ENCODE measurements at places on chromosomes 7 and 10.

- no peak for DNase-seq
Measured at GRCh38 chr10:123995082-123995460, 98.3 kb downstream of the CHST15 start.

DNA sequence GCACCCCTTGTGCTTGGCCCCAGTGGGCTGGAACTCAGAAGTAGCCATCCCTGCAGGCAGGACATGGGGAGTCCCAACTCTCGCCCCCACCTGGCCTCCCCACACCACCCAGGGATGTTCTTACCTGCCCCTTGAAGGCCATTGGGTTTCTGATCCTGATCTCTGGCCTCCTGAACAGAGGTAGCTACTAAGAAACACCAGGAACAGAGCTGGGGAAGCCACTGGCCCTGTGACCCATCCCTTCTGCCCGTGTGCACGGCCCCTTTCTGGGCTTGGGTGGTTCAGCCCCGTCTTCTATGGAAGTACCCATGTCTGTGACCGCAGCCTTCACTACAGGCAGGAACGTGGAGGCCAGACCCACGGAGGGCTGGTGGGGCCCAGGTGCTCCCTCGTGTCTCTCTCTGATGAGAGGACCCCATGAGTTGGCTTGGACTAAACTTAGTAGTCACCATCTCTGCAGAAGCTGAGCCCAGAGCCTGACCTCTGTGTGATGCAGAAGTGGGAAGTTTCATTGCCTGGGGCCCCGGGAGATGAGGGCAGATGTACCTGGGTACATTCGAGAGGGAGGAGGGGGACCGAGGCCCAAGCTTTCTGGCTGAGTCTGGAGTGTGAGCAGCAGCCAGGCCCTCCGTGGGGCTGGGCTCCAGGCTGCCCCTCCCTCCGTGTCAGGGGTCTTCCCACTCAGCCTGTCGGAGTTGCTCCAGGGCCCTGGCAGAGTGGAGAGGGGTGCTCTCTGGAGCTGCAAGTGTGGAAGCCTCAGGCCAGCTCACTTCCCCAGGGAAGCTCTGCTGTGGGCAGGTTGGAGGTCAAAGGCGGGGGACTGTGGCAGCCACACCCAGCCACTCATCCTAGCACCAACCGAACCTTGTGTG lies 81.0 kb downstream of the MKI67 start:
- DNase-seq, result no peak

DNA sequence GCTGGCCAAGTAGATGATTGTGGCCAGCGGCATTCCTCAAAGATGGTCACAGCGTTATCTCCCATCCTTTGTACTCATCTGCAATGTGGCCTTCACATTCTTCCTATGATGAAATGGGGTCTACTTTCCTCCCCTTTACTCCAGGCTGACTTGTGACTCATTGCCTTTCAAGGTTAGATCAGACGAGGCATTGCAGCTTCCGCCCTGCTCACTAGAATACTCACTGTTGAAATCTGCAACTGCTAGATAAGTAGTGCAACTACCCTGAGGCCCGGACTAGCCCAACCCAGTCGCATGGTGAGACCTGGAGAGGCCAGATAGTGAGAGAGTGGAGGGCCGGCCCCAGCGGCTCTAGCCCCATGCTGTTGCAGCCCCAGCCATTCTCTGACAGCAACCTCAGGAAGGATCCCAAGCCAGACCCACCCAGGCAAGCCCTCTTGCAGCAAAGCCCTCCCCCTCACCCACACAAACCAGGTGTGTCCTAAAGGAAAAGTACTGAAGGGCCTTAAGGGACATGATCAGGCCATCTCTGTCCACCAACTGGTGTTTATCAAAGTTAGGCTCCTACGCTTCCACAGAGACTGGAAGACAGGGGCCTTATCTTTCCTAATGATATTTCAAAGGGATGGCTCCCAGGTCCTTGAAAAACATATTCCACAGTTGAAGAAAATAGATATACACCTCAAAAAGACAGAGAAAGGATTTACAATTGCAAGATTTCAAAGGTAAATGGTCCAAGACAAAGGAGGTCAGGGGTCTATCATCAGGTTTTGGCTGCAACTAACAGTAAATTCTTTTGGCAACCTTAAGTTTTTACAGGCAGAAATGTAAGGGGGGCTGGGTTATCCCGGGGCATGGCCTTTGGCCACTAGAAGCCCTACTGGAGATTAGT lies 107.2 kb upstream of the TRIM24 start:
- no peak for DNase-seq

GRCh38 chr7:134777470-134777869 lies 2.0 kb upstream of the CALD1 start:
- no peak for DNase-seq

DNA sequence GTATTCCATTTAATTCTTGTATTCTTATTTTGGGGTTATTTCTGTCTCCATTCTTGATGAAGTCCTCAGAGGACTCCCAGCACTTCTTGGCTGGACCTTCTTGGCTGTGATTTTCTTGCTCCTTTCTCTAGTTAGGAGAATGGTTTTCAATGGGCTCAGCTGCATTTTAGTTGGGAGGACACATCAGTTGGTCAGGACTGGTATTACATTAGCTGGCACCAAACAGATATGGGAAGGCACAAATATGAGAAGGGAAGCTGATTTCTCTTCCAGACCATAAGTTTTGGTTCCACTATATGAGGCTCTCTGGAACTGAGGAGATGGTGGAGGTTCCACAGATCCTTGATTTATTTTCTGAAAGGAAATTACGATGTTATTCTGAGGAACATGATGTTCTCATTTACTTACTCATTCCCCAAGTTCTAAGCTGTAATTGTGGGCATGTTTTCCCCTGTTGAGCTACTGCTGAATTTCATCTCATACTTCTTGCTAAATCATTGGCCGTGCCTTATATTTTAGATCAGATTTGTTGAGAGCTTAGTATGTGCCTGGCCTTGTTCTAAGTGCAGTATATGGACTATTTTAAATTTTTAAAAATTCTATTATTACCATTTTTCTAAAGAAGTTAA lies 261.0 kb downstream of the THSD7A start:
- DNase-seq, result no peak

DNA sequence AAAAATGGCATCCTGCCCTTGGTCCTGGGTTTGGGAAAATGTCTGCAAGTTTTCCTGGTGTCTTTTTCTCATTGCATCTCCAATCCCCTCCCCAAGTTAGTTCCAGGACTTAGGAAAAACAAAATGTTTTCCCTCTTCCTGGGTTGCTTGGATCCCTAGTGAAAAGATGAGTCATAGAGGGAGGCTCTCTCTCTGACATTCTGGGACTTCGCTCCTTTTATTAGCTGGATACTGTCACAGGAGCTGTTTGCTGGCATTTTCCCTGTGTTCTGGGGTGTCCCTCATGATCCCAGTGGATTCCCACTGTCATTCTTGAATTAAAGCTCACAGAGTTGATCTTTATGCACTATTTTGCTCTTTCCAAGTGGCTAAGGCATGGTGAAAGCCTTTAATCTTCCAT lies 316.4 kb upstream of the MBL2 start:
- DNase-seq, result no peak
